ENCODE measurements at places on chromosomes 1 and 21.

- DNase-seq: no peak
These were observed 34.0 kb downstream of the DIRAS3 start for GRCh38 chr1:68016381-68016780.

DNA sequence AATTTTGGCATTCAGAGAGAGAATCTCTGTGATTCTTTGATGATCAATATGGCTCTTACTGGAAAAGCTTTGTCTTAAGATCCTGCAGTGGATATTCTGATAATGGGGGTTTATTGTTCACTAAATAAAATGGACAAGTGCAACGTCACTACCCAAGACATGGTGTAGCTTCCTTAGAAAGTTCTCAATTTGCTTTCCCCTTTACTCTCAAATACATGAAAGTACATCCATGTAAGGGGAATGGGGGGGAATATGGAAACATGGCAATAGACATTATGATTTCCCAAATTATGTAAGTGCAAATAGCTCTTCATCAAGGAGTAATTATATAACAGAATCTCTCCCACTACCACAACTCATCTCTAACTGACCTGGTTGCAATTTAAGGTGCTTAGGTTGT, 126.3 kb upstream of the DPYD start:
- no peak for DNase-seq

GRCh38 chr1:158002022-158002630, 8.7 kb downstream of the KIRREL1 start:
- DNase-seq: peak; percentile 34

DNA sequence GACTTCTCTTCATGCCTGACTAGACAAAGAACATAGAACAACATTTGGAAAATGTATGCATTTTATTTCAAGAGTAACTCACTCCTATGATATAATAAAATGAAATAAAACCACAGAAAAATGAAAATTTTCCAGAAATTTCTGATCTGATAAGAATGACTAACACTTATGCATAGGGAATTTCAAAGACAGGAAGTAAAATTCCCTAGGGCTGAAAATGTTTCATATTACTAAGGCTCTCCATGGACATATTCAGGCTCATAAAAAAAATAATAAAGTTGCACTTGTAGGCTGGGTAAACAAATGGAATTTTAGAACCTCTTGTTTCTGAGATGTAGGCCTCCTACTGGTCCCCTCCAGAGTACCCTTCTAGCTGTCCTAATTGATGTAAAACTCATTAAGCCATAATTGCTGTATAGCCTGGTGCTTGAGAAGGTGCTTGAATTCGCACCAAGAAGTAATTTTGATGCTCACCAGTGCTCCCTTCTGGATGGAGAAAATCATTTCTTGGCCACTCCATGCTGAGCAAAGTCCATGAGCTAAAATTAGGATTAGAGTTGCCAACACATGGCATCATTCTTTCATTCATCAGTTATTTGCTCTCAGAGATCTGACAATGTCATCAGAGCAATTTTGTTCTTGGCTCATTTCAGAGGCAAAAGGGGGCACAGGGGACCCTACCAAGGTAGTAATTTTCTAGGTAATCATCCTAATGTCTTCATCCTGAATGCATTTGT, 641.0 kb upstream of the CAMK1G start:
- peak; percentile 16 for DNase-seq

DNA sequence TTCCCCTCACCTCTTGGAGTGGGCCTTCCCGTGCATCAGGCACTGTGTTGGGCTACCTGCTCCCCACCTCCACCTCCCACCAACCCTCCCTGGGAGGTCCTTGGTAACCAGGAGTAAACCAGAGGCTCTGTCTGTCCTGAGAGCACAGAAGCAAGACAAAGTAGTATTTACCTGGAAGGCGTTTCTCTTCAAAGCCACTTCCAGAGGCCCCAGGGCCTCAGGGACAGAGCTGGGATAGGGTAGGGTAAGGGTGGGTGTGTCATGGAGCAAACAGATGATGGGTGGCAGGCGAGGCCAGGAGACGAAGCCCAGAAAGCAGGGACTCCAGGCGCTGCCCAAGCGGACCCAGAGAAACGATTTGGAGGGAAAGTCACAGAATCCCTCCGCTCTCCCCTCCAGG, 77.2 kb upstream of the TARDBP start:
- no peak for DNase-seq

Measured in NCI-H82 (cell line).